ENCODE measurements at places on chromosomes 7 and 10.

DNA sequence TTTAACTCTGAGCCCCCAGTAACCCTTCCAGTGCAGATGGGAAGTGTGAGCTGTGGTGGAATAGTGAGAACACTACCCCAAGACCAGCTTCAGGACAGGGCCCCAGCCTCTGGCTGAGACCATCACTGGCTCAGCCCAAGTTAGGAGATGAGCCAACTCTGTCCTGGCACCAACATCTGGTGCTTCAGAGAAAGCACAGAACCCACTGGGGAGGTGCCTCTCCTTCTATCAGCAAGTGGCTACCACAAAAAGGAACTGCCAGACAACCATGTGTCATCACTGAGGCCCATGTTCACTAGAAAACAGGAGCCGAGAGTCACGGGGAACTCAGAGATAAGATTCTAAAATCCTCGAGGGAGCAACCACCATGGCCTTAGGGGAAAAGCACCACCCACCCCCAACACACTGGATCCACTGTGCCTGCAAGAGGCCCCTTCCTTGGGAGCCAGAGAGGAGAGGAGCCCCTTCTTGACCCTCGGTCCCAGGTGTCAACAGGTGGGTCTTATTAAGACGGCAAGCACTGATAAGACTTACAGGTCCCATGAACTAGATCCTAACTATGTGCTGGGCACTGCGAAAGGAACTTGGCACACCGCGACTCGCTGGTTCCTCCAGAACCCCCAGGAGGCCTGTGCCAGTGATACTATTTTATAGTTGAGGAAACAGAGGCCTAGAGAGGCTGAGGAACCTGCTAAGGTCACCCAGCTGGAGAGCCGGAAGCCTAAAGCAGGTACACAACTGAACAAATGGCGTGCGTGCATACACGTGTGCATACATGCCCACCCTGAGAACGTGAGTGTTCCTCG lies 102.7 kb downstream of the FAM53B start:
- DNase-seq, result no peak

DNA sequence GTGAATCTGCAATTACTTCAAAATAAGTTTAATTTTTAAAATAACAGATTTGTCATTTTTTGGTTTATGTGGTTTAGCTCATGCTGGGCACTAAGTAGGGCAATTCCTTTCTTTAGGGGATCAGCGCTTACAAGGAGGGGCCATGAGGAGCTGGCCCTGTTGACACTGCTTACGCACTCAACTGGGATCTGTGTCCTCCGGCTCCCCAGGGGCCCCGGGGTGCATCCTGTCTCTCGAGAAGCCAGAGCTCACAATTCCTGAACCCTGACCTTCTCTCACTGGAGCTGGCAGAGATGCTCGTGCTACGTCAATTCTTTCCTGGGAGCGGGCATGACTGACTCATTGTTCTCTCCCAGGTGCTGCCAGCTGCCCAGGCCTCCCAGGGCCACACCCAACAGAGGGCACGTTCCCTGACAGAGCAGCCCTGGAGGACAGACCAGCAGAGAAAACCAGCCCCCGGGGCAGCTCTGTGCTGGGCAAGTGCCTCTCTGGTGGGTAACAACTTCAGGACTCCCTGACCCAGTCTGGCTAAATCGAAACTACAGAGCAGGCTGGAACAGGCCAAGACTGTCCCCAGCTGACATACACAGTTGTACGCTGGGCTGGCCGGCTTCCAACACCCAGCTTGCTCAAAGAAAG lies 36.8 kb downstream of the CTBP2 start:
- DNase-seq, result no peak

- no peak for DNase-seq
These were observed 749.1 kb upstream of the LRRTM3 start for GRCh38 chr10:66176772-66177171.

DNA sequence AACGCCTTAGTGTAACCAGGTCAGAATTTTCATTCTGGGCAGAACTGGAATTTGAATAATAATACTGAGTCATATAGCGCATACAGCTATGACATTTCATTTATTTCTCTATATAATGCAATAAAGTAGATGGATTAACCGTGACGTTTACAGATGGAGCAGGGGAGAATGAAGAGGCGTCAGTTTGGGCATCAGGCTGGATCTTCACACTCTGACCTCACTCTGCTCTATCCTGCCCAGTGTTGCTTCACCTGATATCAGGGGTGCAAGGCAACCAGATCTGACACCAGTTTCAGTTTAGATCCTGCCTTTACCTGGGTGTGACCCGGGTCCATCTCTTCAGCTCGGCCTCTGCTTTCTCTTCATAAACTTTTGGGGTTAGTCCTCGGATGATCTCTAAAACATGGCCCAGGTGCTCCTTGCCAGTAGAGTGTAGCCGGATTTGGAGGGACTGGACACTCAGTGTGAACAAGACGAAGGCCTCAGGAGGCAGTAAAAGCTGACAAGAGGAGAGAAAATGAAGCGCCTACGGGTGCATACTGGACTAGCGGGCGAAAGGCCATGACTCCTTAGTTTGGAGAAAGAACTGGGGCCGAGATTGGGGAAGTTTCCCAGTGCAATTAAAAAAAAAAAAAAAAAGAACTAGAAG lies 1.4 kb upstream of the ZYX start:
- DNase-seq, result no peak

GRCh38 chr10:77027141-77027540 lies 610.5 kb downstream of the KCNMA1 start:
- no peak for DNase-seq

DNA sequence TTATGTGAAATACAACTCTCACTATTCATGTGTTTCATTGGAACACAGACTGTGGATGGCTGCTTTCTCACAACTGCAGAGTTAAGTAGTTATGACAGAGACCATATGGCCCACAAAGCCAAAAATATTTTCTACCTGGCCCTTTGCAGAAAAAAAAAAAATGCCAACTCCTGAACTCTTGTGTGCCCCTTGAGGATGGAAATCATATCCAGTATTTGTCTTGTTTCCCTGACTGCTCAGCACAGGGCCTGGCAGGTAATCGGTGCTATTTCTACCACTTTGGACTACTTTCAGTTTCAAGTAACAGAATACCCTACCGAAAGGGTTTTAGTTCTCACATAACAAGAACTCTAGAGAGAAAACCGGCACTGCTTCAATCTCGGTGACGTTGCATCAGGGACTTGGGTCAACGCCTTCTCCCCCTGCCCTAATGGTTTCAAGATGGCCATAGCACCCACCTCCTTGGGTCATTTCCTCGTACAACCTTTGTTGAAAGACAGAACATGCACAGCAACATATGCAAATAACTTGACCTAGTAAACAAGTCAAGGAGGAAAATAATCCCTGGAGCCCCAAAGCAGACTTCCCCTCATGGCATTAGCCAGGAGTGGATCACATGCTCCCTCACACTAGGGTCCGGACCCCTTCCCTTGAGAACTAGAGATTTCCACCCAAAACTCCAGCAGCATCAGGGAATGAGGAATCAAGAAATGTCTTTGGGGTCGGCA lies 11.8 kb upstream of the GPNMB start:
- DNase-seq, result no peak

GRCh38 chr10:117241541-117242462 lies 888 bp downstream of the SLC18A2 start:
- DNase-seq, result no peak

GRCh38 chr10:132136097-132136521 lies 50.6 kb upstream of the DPYSL4 start:
- no peak for DNase-seq

- DNase-seq, result no peak
These were observed 214.5 kb upstream of the CNTNAP2 start for GRCh38 chr7:145902123-145902522.

Data from stimulated activated CD4-positive, alpha-beta T cell treated with anti-CD3 and anti-CD28 coated beads, Interleukin-12 subunit alpha, Interleukin-12 subunit beta, amount 100 ng/mL, for 24 hours (primary cell).